Fibroblast of skin of back (primary cell): ENCODE measurements at places on chromosomes 5 and 9.

- no peak for DNase-seq
Observed at GRCh38 chr5:170365011-170365410, 24.2 kb downstream of the KCNMB1 start.

- no peak for DNase-seq
Observed at GRCh38 chr5:112355058-112355685, 63.9 kb downstream of the EPB41L4A start.

- DNase-seq: no peak
Observed at GRCh38 chr5:150353032-150353675, 4.3 kb upstream of the TCOF1 start.

- DNase-seq: no peak
Observed at GRCh38 chr5:99034336-99034735, 105.5 kb upstream of the CHD1 start.

GRCh38 chr5:166045961-166046360, 2245.5 kb upstream of the WWC1 start:
- DNase-seq: no peak

DNA sequence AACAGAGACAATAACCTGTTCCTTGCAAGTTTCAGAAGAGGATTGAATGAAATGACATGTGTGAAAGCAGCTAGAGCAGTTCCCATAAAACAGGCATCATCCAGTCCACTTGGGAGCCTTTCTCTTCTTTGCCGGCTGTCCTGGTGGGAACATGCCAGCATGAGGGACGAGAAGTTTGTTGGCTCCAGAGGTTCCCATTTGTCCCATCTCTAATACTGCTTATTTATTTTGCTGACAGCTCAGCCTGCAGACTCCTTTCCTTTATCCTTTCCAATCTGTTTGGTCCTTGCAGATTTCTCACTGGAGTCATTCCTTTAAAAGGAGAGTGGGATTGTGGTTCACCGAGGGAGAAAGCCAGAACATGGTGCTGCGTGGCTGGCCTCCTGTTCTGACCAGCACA, 321.5 kb upstream of the CLINT1 start:
- no peak for DNase-seq

DNA sequence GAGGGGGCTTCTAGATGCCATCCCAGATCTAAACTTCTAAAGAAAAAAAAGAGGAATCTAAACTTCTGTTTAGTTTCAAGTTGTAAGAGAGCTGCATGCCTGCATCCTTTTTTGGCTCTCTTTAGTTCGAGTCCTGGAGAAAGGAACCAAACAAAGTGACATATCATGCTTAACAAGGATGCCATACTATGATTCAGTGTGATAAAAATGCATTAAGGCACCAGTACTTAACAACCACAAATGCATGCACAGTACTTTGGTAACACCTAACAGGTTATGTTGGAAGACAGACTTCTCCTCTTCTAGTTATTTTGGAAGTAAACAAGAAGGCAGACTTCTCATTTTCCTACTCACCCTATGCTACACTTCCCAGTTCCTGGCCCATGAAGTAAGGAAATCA, 27.3 kb downstream of the NME5 start:
- peak; percentile 61 for DNase-seq

GRCh38 chr5:115070737-115071136, 99.0 kb downstream of the TRIM36 start:
- DNase-seq: no peak

DNA sequence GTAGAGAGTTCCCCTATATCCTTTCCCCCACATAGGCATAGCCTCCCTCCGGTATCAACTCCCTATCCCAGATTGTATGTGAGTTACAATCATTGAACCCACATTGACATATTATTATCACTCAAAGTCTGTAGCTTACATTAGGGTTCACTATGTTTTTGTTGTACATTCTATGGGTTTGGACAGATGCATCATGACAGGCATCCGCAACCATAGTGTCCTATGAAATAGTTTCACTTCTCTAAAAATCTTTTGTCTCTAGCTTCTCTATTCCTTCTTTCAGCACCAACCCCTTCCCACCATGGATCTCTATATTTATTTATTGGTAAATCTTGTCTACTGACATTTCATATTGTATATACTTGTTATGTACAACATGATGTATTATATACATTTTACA, 31.6 kb downstream of the TAF11L14 start:
- no peak for DNase-seq

GRCh38 chr9:13971966-13972655, 341.8 kb downstream of the NFIB start:
- no peak for DNase-seq

DNA sequence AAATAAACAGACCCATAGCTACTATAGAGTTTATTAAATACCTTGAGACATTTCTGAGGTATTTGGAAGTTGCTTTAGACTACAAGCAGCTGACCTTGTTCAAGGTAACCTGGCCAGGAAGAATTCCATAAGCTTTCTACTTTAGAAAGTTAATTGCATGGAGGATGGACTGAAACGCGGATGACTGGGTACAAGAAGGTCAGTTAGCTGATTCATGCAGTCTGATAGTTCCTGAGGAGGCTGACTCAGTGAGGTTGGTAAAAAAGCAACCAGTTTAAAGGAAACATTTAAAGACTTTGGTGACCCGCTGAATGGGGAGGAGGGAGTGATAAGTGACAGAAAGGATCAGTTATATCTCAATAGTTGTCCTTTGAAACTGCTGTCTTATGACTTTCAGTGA, 670.1 kb upstream of the CDH9 start:
- peak; percentile 2 for DNase-seq

GRCh38 chr9:137077010-137077747, at the start of gene UAP1L1:
Gene UAP1L1 (plus strand): TSS chr9:137077517. CDS start chr9:137077533, 16 bp downstream.
- DNase-seq: peak; percentile 59

DNA sequence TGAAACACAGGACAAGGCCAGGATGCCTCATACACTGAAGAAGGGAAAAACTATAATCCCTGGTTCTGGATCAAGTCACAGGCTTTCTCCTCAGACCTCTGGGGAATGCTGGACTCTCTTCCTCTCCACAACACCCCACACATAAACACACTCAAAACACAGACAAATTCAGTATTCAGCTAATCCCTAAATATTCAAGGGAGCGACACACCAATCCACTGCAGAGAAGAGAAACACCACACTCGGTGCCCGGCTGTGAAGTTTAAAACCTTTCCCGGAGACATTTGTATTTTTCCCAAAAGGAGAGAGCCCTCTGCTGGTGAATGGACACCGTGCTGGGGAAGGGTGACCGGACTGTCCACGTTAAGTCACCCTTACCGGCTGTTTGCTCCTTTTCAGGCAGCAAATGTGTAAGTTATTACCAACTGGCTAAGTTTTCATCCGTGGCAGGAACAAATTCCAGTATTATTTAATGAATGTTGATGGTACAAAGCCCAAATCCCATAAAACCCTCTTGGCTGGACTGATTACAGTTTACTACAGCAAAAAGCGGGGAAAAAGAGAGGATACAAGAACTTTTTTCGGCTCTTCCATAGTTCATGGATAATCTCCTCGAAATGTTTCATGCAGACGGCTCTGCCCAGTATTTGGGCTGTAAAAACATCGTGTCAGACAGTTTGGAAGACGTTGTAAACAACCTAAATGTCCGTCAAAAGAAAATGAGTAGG, 130.9 kb upstream of the SLC30A5 start:
- peak; percentile 64 for DNase-seq

- no peak for DNase-seq
Observed at GRCh38 chr5:54194318-54194717, 116.1 kb downstream of the ARL15 start.

DNA sequence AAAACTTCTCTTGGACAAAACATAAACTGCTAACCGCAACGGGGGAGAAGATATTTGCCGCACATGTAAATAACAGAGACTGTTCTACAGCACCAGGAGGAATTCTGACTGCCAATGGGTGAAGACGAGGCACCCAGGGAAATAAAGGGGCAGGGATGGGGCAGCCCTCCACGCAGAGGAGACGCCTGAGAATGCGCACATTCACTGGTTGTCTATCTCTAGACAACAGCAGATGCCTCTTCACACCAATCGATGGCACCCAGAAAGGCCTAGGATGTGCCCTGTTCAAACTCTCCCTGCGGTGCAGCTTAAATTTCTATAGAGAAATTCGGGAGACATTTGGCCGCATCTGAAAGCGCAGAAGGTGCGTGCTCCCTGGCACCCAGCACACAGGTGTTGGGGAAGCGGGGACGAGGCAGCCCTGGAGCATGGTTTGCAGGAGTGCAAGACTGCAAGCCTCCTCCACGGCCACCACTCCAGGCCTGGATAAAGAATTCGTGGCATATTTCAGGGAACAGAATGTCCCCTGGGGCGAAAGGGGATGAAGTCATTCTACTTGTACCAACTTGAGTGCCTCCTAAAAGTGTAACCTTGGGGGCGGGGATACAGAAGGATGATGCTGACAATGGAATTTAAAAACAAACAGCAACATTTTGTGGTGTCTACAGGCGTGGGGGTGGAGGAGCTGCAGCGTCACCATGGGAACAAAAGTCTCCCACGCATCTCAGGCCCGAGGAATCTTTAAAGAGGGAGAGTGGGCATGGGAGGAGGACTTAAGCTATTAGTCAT, 6.3 kb upstream of the IRX2 start:
- DNase-seq: peak; percentile 97

DNA sequence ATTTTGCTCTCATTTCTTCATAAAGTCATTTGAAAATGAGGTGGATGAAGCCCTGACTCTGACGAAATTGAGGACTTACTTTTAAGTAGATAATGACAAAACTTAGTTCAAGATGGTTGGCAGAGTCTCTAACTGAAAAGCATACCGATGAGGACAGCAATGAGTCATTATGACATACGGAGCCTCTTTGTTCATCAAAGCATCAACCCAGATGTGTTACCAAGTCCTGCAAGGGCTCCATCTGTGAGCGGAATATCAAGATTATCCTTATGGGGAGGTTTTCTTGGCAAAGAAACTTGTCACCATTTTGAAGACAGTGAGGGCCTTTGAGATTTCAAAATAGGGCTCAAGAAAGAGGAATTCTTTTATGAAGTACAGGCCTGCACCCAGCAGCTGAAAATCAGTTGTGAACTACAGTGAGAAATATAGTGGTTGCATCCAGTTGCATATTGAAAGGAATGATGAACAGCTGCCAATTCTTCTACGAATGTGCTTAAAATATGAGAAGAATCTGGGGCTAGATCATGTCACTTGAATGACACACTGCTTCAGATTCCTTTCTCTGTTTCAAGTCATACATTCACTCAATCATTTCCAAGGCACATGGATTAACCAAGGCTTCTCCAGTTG, 86.6 kb upstream of the SLC24A2 start:
- DNase-seq: peak; percentile 75

- no peak for DNase-seq
Observed at GRCh38 chr5:113237893-113238292, 196.9 kb downstream of the TSSK1B start.

- DNase-seq: peak; percentile 73
Observed at GRCh38 chr9:136485049-136486045, 2.5 kb upstream of the SEC16A start.

GRCh38 chr5:38874948-38875456, 29.2 kb downstream of the OSMR start:
- DNase-seq: no peak

DNA sequence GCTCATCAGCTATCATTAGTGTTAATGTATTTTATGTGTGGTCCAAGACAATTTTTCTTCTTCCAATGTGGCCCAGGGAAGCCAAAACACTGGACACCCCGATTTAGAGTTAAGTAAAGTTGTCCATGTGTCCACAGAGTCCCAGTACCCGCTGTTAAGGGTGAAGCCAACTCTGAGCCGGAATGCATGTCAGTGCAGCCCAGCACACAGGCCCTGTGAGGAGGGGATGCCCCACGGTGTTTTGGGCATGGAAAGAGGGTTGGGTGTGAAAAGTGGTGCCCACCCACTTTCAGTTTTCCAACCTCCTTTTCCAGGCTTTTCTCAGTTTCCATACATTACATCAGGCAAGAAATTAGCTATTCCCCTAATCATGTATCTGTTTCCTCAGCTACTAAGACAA, 24.4 kb downstream of the SHC3 start:
- DNase-seq: no peak
